Pancreas (tissue), 10 donors: ENCODE measurements at places on chromosomes 6 and 20. TPM values are rescaled to one million over a fixed set of nuclear protein-coding genes. Genes with fewer than 3 reads are reported as not detected.
A peak's percentile ranks its signal among the peaks of the same experiment; 100 is the strongest.

GRCh38 chr20:22446613-22447446 lies 137.5 kb downstream of the FOXA2 start:
- H3K4me3 ChIP-seq = no peak overlapping the region
- H3K36me3 ChIP-seq = no peaks in the 10 kb centered on the region
- H3K27me3 ChIP-seq = no peaks in the 10 kb centered on the region

DNA sequence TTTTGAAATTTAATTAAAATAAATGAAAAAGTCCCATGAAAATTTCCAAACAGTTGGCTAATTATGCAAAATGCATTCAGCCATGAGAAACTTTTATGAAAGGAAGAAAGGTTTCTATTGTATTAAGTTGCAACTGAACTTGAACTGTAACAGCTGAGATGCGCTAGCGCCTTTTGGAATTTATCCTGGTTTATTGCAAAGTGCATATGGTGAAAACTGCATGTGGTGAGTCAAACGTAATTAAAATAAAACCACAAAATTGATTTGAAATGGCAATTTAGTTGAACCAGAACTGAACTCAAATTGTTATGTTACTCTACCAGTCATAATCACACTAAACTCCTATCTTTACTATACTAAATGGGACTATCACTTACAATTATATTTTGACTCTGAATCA lies 46.4 kb upstream of the COL21A1 start:
- no peak for DNase-seq
- no peaks in the 10 kb centered on the region for H3K27me3 ChIP-seq
- no peak overlapping the region for H3K4me3 ChIP-seq
- no peaks in the 10 kb centered on the region for H3K36me3 ChIP-seq

- H3K4me3 ChIP-seq = peak overlapping the region; percentile 49
- no peaks in the 10 kb centered on the region for H3K27me3 ChIP-seq
- no peaks in the 10 kb centered on the region for H3K36me3 ChIP-seq
- H3K27ac ChIP-seq = no peak overlapping the region
Measured at GRCh38 chr6:26033941-26034354, 53.3 kb upstream of the HFE start.

EYA2 gene
- total RNA-seq = 1.3 TPM

DNA sequence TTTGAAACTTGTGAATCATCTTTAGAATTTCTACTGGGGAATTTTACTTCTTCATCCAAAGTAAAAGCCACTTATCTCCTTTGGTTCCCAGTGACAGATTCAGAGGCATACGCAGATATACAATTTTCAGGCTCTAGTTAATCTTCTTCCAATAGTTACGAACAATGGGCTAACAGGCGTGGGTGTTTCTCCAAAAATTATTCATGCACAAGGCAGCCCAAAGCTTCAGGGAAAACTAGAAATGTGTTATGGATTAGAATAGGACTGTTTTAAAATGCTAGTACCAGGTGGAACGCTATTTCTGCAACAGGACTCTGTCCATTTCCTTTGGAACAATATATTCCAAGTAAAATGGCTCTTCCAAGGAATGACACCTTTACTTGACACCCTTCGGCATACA lies 102.2 kb downstream of the ZNF217 start:
- H3K27ac ChIP-seq = no peak overlapping the region
- DNase-seq = no peak
- H3K36me3 ChIP-seq = no peaks in the 10 kb centered on the region
- H3K4me3 ChIP-seq = no peak overlapping the region

GRCh38 chr6:159360306-159360705 lies 191.1 kb downstream of the FNDC1 start:
- no peaks in the 10 kb centered on the region for H3K27me3 ChIP-seq
- H3K4me1 ChIP-seq = no peaks in the 10 kb centered on the region
- no peak overlapping the region for H3K4me3 ChIP-seq
- no peak for DNase-seq
- no peak overlapping the region for H3K27ac ChIP-seq

DNA sequence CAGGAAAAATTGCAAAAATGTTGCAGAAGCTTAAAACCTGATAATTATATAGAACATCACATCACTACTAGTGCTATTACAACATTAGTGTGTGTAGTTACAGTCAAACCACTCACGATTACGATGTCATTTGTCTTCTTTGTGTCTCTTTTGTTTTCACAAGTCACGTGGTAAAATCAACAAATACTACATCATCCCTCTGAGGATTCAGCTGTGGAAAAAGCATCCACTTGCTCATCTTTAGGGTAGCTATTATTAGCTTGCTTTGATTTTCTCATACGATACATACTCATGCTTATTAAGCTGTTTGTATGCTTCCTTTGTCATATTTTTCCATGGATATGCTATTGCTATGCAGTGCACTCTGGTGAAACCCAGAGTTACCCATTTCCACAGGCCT lies 22.2 kb upstream of the ATXN1 start:
- no peaks in the 10 kb centered on the region for H3K27me3 ChIP-seq
- no peak overlapping the region for H3K4me3 ChIP-seq
- H3K27ac ChIP-seq = no peak overlapping the region
- no peak for DNase-seq

GRCh38 chr6:137866200-137866913 lies 702 bp upstream of the TNFAIP3 start:
- no peaks in the 10 kb centered on the region for H3K36me3 ChIP-seq
- peaks cover 12% of the 10 kb centered on the region for H3K4me1 ChIP-seq
- peak overlapping the region; percentile 35 for H3K27ac ChIP-seq
- H3K4me3 ChIP-seq = peak overlapping the region; percentile 28
- no peak for DNase-seq

GRCh38 chr20:42610070-42610469 lies 579.6 kb downstream of the PTPRT start:
- no peak overlapping the region for H3K27ac ChIP-seq
- no peaks in the 10 kb centered on the region for H3K36me3 ChIP-seq
- no peaks in the 10 kb centered on the region for H3K27me3 ChIP-seq
- DNase-seq = no peak
- H3K4me3 ChIP-seq = no peak overlapping the region
- peaks cover 3% of the 10 kb centered on the region for H3K4me1 ChIP-seq

WFDC5 gene
- not detected for total RNA-seq

- no peaks in the 10 kb centered on the region for H3K27me3 ChIP-seq
- DNase-seq = no peak
- H3K36me3 ChIP-seq = no peaks in the 10 kb centered on the region
- no peak overlapping the region for H3K4me3 ChIP-seq
- H3K4me1 ChIP-seq = no peaks in the 10 kb centered on the region
Measured at GRCh38 chr6:4554645-4555044, 221.6 kb upstream of the CDYL start.

GRCh38 chr6:6235786-6236185 lies 84.7 kb downstream of the F13A1 start:
- H3K27ac ChIP-seq = no peak overlapping the region
- DNase-seq = no peak
- peaks cover 3% of the 10 kb centered on the region for H3K27me3 ChIP-seq
- H3K4me3 ChIP-seq = no peak overlapping the region

DNA sequence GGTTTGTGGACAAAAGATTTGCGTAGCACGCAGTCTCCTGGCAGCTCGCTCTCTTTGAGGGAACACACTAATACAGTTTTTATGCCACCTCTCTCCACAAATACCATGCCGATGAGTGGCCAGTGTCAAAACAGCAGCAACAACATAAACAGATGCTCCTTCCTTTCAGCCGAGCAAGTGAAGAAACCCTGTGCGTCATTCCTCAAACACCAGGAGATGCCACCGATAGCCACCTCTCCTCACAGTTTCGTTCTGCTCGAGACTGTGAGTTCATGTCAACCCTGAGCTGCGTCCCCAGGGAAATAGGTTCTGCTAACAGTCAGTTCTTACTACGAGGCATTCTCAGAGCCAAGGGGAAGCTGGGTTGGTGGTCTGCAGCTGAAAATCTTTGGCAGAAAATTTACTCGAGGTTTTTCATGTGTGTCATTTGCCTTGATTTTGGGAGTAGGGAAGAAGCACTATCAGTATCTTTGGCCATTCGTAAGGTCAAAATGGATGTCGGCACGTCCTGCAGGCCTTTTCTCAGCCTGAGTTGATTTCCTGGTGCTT lies 59.9 kb downstream of the EYA2 start:
- no peak overlapping the region for H3K4me3 ChIP-seq
- H3K36me3 ChIP-seq = no peaks in the 10 kb centered on the region
- H3K27ac ChIP-seq = no peak overlapping the region
- no peaks in the 10 kb centered on the region for H3K4me1 ChIP-seq
- no peak for DNase-seq

CLVS2 gene
- not detected for total RNA-seq

PRICKLE4 gene
- total RNA-seq = 0.98 TPM

DNA sequence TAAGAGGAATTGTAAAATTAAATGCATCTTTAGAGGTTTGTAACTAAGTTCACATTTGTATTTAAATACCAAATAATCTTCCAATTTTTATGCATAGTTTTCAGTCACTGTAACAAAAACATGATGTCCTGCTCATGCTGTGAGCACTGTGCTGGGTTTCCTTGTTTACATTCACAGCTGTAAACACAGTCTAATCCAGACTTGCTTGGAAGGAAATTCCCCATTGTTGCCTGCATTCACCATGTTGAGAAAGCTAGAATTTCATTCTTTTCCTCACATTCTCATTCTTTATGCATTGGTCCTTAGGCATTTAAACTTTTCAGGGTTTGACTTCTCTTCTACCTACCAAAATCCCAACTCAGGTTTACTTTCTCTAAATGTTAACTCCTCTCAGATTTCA lies 242.0 kb upstream of the TBX18 start:
- H3K4me1 ChIP-seq = no peaks in the 10 kb centered on the region
- no peak overlapping the region for H3K27ac ChIP-seq
- no peaks in the 10 kb centered on the region for H3K36me3 ChIP-seq
- DNase-seq = no peak

- H3K4me3 ChIP-seq = no peak overlapping the region
- no peaks in the 10 kb centered on the region for H3K27me3 ChIP-seq
- H3K4me1 ChIP-seq = no peaks in the 10 kb centered on the region
- no peak overlapping the region for H3K27ac ChIP-seq
- no peaks in the 10 kb centered on the region for H3K36me3 ChIP-seq
Measured at GRCh38 chr6:126949786-126950185, 168.7 kb upstream of the RSPO3 start.

- no peaks in the 10 kb centered on the region for H3K27me3 ChIP-seq
- no peaks in the 10 kb centered on the region for H3K4me1 ChIP-seq
Measured at GRCh38 chr6:56368491-56368890, 121.1 kb upstream of the COL21A1 start.

GRM1 gene
- 0.06 TPM for total RNA-seq

DNA sequence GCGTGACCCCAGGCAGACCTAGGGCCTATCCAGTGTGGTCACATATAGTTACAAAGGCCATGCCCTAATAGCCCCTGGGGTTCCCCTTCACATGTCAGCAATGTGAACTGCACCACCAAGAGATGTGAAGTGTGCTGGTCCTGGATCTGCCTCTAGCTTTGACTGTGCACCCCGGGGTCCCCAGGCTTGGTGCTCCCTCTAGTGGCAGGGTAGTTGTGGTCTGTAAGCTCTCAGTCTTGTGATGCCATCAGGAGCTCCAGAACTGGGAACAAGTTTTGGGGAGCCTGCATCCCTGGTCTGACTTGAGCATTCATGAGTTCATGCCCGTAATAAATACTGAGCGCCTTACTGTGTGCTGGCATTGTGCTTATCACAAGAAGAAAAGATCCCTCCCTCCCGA lies 143.4 kb downstream of the DHX35 start:
- no peaks in the 10 kb centered on the region for H3K36me3 ChIP-seq
- no peak overlapping the region for H3K27ac ChIP-seq
- peaks cover 15% of the 10 kb centered on the region for H3K27me3 ChIP-seq

DNA sequence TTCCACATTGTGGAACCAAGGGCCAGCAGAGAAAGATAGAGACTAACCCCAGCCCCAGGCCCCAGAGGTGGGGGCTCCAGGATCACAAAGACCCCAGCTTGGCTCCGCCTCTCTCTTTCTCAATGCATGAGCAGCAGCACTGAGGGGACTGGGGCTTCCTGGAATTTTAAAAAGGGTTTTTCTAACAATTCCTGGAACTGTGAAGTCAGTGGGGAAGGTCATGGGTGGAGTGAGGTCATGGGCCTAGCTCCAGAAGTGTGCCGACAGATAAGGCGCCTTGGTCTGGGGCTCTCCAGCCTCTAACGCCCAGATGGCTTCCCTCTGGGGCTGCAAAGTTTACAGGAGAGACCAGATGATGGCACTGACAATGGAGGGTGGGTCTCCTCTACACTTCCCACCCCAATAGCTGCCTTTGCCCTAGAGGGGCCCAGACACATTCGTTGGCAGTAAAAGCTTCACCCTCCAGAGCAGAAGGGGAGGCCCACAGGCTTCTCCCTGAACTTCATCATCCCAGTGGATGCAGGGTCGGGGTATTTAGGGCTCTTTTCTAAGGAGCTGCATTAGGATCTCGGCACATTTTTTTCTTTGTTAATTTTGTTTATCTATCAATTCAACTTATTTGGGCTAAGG lies 46.9 kb upstream of the CD93 start:
- no peaks in the 10 kb centered on the region for H3K4me1 ChIP-seq
- no peak overlapping the region for H3K4me3 ChIP-seq
- no peak overlapping the region for H3K27ac ChIP-seq
- no peaks in the 10 kb centered on the region for H3K36me3 ChIP-seq
- no peaks in the 10 kb centered on the region for H3K27me3 ChIP-seq

- H3K4me1 ChIP-seq = no peaks in the 10 kb centered on the region
- H3K36me3 ChIP-seq = no peaks in the 10 kb centered on the region
- H3K4me3 ChIP-seq = no peak overlapping the region
Measured at GRCh38 chr20:53399083-53399482, 194.6 kb downstream of the ZNF217 start.

GSTA2 gene
- total RNA-seq = 103 TPM

DNA sequence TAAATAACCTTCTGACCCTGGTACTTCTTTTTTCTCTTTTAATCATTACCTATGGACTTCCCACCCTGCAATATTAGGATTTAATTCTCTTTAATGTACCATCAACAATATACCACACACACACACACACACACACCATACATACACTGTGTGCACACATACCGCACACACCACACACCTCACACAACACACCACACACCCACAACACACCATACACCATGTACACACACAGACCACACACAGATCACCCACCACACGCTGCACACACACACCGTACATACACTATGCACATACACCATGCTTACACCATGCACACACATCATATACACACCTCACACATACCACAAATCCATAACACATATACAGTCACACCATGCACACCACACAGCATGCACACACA lies 57.4 kb upstream of the MAP3K4 start:
- H3K27me3 ChIP-seq = no peaks in the 10 kb centered on the region
- DNase-seq = no peak
- no peaks in the 10 kb centered on the region for H3K36me3 ChIP-seq
- H3K4me1 ChIP-seq = peaks cover 4% of the 10 kb centered on the region
- no peak overlapping the region for H3K27ac ChIP-seq

POFUT1 gene
- total RNA-seq = 10.9 TPM

GRCh38 chr6:148814082-148814790 lies 67.4 kb downstream of the UST start:
- no peaks in the 10 kb centered on the region for H3K36me3 ChIP-seq
- DNase-seq = no peak
- no peaks in the 10 kb centered on the region for H3K4me1 ChIP-seq
- H3K27me3 ChIP-seq = no peaks in the 10 kb centered on the region
- H3K4me3 ChIP-seq = no peak overlapping the region

DNA sequence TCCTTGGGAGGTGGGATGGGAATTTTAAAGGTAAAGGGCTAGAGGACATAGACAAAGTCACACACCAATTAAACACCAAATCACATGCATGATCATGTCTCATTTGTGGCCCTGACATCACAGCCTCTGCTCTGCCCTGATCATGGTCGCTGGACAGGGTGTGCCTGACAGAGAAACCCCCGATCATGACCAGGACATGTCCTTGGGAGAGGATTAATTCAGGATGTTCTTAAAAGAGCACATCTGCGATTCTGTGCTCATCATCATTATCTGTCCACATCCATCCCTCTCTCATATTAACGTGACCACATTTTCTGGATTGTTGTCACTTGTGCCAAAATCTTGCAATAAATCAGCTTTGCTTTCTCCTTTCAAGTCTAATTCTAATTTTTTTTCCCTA lies 7.7 kb upstream of the PBOV1 start:
- no peak overlapping the region for H3K4me3 ChIP-seq
- DNase-seq = no peak
- H3K36me3 ChIP-seq = no peaks in the 10 kb centered on the region
- peak overlapping the region; percentile 81 for H3K27ac ChIP-seq
- no peaks in the 10 kb centered on the region for H3K27me3 ChIP-seq
